ENCODE measurements at places on chromosomes 2 and 18.

DNA sequence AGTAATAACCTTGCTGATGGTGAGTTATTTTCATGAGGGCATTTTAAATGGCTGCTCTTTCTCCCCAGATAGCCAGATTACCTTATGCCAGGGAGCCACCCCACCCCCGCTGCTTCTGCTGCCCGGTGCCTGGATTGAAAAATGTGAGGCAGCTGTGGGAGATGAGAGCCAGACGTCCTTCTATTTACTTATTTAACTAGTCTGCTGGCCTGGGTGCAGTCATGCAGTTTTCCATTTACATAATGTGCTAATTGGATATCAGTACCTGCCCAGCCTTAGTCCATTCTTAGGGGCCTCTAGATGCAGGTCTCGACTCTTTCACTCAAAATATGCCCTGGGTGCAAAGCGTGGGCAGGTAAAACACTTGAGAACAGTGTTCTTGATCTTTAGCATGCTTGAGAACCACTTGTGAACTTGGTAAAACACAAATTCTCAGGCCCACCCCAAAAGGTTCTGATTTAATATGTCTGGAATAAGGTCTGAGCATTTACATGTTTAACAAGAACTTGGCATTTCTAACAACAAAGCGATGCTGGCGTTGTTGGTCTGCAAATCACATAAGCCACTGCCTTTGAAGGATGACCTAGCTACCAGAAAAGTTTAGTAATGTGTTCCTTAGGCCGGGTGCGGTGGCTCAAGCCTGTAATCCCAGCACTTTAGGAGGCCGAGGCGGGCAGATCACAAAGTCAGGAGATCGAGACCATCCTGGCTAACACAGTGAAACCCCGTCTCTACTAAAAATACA is 154.3 kb downstream of the NRP2 start:
- no peak for DNase-seq

GRCh38 chr2:127320586-127321275 is 26.8 kb upstream of the ERCC3 start:
- no peak for DNase-seq

DNA sequence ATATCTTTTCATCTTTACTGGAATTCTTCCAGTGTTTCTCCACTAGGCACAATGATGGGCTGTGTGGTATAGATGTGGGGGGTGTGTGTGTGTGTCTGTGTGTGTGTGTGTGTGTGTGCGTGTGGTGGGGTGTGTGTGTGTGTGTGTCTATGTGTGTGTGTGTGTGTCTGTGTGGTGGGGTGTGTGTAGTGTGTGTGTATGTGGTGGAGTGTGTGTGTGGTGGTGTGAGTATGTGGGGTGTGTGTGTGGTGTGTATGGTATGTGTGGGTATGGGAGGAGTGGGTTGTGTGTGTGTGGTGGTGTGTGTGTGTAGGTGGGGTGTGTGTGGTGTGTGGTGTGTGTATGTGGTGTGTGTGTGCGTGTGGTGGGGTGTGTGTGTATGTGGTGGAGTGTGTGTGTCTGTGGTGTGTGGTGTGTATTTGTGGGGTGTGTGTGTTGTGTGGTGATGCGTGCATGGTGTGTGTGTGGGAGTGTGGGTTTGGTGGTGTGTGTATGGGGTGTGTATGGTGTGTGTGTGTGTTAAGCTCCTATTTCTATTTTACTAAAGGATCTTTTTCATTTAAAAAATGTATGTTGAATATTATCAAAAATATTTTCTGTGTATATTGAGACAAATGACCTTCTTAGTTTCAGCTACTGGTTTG is 84.2 kb downstream of the IRS1 start:
- DNase-seq = no peak

DNA sequence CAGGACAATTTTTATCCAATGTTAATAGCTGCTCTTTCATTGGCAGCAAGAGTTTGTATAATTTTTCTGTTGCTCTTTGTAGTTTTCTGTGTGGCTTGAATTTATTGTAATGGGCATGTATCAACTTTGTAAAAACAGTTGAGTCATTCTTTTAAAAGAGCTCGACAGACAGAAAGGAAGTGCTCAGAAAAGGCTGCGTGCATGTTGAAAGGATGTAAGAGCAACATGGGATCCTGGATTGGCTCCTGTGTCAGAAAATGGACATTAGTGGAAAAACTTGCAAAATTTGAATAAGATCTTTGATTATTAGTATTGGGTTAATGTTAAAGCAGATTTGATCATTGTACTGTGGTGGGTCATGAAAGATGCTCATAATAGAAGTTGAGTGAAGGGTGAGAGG is 93.3 kb upstream of the CDC42EP3 start:
- DNase-seq = no peak

DNA sequence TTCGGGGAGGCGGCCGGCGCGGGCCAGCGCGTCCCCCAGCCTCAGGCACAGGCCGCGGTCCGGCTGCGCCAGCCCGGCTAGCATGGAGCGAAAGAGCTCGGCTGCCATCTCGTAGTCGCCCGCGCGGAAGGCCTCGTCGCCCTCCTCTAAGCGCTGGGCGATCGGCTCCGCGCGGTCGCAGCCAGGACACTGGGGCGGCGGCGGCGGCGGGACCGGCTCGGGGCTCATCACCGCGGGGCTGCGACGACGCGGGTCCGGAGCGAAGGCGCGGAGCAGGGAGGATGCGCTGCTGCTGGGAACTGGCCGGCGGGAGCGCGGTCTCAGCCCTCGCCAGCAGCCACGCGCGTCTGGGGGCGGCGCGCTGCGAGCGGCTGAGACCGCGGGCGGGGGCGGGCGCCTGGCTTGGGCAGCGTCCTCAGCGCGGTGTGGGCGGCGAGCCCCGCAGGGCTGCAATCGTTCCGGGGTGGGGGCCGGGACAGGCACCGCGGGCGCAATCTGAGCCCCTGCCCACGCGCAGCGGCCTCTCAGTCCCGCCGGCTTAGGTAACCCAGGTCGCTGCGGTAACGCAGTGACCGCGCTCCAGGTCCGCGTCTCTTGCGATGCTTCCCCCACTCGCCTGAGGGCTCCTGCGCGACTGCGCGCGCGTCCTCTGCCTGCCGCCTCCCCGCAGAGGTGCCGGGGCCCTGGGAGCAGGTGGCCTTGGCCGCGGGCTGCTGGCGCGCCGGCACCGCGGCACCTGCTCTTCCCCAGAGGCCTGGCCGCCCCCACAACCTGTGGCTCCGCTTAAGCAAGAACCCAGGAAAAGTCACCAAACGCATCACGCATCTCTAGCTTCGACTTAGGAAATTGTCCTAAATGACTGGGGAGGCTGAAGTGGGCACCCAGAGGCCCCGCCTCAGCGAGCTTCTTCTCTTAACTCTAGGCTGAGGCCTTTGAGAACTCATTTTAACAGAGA is at the start of gene LONRF2:
Gene LONRF2 (minus strand): TSS at position 636 of the 955 bp plus-strand sequence. CDS start 408 bp downstream, at position 228.
- no peak for DNase-seq

GRCh38 chr18:1017227-1018058 is 112.8 kb downstream of the ADCYAP1 start:
- DNase-seq = no peak

DNA sequence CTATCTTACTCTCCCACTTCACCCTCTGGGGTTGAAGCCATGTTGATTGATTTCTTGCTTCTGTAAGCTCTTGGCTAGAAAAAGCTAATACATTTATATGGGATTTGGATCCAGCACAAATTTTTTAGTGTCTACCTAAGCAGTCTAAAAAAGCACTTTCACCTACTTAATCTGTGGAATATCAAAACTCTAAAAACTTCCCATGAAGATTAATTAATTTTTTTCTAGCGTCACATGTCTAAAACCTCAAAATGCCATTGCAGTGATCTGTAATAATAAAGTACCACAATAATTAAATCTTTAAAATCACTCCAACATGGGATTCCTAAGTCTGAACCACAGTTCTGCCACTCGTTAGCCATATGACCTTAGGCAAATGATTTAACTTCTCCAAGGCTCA is 180.1 kb downstream of the EN1 start:
- DNase-seq = no peak
